ENCODE measurements at places on chromosomes 3 and 15. TPM values are rescaled to one million over a fixed set of nuclear protein-coding genes. Genes with fewer than 3 reads are reported as not detected.
A peak's percentile ranks its signal among the peaks of the same experiment; 100 is the strongest.

Gene MAGEF1
- total RNA-seq = 63.2 TPM

DNA sequence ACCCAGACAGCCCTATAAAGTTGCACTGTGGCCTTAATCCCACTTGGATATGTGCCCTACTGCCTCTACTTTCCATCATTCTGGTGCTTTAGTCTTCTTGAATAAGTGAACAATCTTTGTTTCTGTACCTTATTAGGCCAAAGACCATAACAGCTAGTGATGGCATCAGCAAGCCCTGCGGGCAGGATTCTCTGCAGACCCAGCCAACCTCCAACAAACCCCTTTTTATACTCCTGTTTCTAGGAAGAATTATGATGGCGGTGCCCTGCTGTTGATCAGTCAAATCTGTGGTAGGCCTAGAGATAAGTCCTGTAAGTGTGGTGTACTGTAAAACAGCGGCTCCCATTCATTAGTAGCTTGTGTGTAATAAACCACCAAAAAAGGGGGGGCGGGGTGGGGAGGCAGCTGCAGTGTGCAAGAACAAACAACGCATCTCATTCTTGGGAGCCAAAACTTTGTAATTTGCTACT is 40.5 kb downstream of the SOX2 start:
- H3K4me1 ChIP-seq = no peaks in the 10 kb centered on the region
- no peaks in the 10 kb centered on the region for H3K27me3 ChIP-seq

DNA sequence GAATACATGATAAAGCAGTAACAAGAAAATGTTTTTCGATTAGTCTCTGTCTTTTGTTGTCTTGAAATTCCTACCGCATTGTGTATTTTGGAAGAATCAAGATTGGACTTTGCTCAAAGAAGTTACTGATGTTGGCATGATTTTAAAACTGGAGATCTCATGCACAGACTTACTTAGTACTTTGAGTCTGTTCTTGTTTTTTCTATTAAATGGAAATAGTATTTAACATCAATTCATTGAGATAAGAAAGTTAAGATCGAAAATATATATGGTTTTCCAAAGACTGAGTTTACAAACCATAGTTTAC is 2.6 kb downstream of the ABHD10 start:
- H3K4me3 ChIP-seq = peak overlapping the region; percentile 96
- H3K4me1 ChIP-seq = no peaks in the 10 kb centered on the region
- H3K27ac ChIP-seq = no peak overlapping the region
- peaks cover 17% of the 10 kb centered on the region for H3K36me3 ChIP-seq

DNA sequence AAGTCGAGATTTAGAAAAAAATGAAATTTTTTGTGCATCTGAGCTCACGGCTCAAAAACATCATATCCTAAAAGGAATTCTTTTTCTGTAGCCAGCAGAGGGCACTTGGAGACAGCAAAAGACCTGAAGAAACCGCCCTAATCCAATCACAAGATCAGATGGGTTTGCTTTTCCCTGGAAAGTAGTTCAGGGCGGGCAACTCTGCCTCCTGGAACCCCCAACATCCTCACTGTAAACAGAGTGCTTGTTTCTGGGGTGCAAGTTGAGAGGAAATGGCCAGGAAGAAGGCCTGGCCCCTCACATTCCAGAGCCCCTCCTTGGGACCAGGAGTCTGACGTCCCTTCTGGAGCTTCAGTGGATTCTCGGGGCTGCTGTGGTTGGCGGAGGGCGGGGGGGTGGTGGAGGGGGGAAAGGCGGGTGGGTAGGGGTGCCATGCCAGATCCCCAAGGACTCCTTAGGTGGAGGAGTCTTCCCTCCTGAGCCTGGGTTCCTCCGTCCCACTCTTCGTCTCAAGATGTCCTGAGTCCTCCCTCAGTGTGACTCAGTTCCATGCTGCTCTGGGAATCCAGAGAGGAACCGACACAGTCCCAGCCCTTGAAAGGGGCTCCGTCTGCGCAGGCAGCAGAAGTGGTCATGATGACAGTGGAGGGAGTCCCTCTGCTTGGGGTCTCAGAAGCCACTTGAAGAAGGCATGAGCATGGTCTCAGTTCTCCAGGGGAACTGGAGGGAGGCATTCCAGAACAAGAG is 35.9 kb downstream of the CCK start:
- no peaks in the 10 kb centered on the region for H3K4me1 ChIP-seq
- no peak overlapping the region for H3K4me3 ChIP-seq
- H3K36me3 ChIP-seq = peaks cover under 1% of the 10 kb centered on the region
- H3K27me3 ChIP-seq = peaks cover 5% of the 10 kb centered on the region
- peak; percentile 74 for DNase-seq

Gene SIDT1
- not detected for total RNA-seq

DNA sequence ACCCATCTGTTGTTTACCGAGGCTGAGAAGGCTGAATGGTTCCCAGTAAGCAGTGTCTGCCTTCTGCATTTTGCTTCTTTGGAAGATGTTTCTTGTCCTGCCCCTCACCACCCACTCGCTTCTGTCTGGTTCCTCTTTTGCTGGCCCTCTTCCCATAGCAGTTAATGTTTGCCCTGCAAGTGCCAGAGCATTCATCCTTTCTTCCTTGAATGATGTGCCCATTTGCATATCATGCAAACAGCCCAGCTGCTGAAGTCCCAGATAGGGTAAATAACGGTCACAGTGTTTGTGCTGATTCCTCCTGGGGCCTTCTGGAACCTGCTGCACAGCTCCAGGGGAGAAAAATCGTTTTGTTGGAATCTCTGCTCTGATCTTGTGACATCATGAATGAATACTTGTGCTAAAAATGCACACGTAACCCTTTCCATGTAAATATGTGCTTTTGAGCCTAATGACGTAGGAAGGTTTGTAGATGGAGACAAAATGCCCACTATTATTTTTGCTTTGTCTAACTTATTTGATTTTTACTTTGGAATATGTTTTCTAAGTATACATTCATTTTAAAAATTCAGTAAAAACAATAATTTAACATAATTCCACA is 381.0 kb downstream of the SOX2 start:
- peak; percentile 57 for DNase-seq
- H3K36me3 ChIP-seq = no peaks in the 10 kb centered on the region
- no peaks in the 10 kb centered on the region for H3K4me1 ChIP-seq

DNA sequence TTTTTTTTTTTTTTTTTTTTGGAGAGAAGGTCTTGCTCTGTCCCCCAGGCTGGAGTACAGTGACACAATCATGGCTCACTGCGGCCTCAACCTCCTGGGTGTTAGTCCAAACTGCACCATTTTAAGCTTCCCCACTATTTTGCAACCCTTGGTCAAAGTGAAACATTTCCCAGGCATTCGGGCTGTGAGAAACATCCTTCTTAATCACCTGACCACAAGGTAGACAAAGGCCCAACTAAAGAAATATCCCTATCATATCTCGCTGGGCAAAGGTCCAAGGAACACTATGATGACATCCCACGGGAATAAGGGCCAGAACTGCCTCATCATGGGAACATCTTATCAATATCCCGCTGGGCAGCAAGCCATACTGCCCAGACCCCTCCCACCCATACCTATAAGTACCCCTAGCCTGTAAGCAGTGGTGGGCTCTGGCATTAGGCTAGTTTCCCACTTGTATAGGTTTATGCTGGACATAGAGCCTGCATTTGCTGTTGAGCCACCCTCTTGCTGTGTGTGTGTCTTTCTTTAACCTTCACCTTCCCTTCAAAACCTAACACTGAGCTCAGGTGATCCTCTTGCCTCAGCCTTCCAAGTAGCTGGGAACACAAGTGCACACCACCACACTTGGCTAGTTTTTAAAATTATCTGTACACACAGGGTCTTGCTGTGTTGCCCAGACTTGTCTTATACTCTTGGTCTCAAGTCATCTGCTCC is 95.2 kb downstream of the SEMA5B start:
- H3K4me3 ChIP-seq = no peak overlapping the region
- DNase-seq = no peak
- H3K36me3 ChIP-seq = peaks cover 4% of the 10 kb centered on the region
- H3K27ac ChIP-seq = no peak overlapping the region
- H3K4me1 ChIP-seq = no peaks in the 10 kb centered on the region
- no peaks in the 10 kb centered on the region for H3K27me3 ChIP-seq

Gene HSPBAP1
- 3.3 TPM for total RNA-seq

DNA sequence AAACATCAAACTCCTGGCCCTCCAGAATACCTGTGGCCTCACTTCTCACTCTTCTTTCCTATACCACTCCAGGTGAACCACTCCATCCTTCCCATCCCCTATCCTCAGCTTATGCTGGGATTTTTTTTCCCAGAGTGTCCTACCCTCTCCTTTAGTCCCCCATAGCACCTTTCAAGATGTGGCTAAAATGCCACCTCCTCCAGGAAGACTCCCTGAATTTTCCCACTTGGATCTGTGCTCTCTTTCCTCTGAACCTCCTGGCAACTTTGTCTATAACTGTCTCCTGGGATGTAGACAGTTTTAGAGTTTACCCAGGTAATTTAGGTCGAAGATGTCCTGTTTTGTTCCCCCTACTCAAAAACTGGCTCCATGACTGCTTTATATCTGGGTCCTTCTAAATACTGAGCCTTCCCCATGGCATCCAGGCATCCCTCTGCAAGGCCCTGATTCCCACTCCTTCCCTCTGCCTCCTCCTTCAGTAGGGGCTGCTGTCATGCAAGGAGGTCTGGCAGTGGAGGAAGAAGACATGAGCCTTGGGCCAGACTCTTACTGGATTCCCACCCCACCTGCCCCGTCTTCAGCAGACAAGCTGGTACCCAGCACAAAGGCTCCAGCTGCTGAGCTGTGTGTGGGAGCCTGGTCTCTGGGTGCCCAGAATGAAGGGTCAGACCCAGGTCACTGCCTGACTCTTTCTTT is 161.5 kb downstream of the SMAD6 start:
- H3K36me3 ChIP-seq = peaks cover 6% of the 10 kb centered on the region
- H3K4me3 ChIP-seq = no peak overlapping the region
- H3K27me3 ChIP-seq = no peaks in the 10 kb centered on the region
- H3K27ac ChIP-seq = no peak overlapping the region
- peaks cover 6% of the 10 kb centered on the region for H3K4me1 ChIP-seq

DNA sequence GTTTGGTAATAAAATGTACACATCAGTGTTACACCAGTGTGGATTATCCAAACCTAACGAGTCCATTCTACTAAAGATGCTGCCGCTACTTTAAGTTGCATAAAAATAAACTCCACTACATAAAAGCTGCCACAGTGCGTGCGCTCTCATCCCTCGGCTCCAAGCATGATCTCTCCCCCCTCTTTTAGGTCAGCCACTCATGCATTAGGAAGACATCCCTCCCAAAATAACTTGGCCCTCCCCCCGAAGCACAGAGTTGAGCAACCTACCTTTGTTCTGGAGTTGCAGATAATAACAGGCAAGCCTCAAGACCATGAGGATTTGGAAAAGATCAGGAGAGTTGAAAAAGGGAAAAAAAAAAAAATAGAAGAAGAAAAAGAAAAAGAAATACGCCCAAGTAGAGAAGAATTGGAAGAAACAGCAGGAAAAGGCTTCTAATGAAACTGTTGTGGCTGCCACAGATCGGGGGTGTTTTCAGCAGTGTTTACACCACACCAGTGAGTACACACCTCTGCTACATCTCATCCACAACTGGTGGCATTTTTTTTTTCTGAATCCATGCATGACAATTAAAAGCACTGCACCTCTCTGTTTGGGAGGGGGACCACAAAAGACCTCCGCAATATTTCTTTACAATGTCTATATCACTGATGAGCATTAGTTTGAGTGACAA is 339.2 kb downstream of the FOXP1 start:
- no peak for DNase-seq
- peak overlapping the region; percentile 72 for H3K4me3 ChIP-seq
- no peaks in the 10 kb centered on the region for H3K36me3 ChIP-seq
- no peaks in the 10 kb centered on the region for H3K27me3 ChIP-seq
- no peak overlapping the region for H3K27ac ChIP-seq
- H3K4me1 ChIP-seq = peaks cover 21% of the 10 kb centered on the region

GRCh38 chr3:186414735-186415419 is 52.8 kb upstream of the DGKG start:
- H3K27ac ChIP-seq = no peak overlapping the region
- no peak overlapping the region for H3K4me3 ChIP-seq
- H3K27me3 ChIP-seq = peaks cover 17% of the 10 kb centered on the region
